ENCODE measurements at places on chromosomes 16 and 17.

DNA sequence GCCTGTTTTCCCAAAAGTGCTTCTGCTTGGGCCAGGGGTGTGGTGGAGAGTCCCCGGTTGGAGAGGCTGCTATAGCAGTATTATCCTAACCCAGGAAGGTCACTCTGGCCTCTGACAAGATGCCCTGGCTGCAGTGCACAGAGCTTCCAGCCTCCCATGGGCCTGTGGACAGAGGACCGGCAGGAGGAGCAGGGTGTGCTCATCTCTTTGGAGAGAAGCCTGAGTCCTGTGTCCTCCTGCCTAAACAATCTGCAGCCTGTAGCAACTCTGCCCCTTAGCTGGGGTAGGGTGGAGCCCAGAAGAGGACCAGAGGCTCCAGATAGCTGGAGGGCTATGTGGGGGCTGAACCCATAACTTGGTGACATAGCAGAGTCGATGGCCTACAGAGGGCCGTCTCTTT is 78.0 kb downstream of the MPRIP start:
- DNase-seq, result no peak

- DNase-seq, result peak; percentile 74
Measured at GRCh38 chr17:19753661-19754463, 5.8 kb upstream of the ALDH3A1 start.

DNA sequence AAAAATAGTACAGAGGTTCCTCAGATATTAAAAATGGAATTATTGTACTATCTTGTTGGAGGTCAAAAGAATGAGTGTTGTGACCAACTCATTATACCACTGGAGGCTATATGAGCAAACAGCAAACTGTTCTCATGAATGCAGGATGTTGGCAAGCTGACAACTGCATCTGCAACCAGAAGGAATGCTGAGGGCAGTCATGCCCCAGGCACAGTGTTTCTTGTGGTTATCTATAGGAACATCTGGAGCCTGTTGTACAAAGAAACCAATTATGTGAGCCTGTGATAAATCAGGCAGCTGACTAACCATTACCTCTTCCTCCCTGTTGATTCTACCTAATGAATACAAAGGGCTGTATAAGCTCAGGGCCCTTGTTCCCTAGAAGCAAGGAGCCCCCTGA is 2057.1 kb downstream of the TP53TG3F start:
- no peak for DNase-seq

DNA sequence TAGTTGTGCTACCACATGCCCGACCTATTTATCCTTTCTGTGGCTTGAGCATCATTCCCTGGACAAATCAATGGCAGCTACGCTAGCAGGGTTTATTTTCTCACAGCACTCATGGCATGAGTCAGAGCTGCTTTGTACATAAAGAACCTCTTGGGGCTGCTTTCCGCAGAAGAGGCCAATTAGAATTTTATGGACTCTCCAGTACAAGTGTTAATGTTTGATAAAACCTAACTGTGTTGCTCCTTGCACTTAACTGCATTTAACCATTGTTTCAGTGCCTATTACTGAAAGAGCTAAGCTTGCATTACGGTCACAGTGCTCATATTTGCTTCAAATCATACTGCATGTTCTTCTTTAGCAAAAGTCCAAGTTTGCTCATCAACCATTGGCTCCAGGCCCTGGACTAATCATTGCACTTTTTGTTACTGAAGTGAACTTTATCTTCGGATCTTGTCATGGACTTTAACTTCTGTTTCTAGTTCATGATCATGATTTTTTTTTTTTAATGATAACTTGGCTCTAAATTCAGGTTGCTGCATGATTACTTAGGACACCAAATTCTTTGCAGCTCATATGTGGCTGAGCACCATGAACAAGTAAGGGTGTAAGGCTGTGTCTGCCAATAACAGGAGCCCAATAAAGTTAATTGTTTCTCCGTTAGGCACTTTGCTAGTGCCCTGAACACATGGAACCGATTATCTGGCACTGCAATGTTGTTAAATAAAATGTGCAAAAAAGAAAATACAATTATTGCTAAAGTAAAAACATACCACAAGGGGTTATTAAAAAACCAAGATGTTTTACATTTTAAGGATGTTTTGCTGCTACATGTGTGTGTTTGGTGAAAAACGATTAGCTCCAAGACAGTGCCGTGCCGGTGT is 492.2 kb downstream of the KCNJ2 start:
- DNase-seq, result no peak

DNA sequence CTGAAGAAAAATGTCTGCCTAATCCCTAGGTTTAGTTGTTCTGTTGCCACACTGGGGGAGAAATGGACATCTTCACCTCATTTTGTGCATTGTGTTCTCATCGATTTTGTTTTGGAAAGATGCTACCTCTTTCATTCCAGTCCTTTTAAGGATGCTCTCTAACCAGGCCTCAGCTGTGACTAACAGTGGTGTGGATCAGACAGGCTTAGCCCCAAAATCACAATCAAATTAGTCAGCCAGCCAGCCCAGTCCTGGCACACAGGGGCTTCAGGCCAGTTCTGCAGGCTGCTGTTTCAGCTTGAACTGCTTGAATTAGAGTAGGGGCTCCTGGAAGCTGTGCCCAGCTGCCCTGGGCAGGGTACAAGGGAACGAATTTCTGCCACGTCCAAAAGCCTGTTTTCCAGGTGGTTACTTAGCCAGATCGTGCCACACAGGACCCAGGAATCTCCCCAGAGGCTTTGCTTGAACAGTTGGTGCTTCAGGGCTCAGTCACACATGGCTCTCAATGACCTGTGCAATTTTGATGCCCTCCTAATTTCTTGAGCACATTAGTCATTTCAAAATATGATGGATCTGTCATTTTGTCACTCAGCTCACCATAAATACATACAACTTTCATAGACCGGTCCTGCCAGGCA is 60.7 kb downstream of the CLEC16A start:
- DNase-seq, result no peak

DNA sequence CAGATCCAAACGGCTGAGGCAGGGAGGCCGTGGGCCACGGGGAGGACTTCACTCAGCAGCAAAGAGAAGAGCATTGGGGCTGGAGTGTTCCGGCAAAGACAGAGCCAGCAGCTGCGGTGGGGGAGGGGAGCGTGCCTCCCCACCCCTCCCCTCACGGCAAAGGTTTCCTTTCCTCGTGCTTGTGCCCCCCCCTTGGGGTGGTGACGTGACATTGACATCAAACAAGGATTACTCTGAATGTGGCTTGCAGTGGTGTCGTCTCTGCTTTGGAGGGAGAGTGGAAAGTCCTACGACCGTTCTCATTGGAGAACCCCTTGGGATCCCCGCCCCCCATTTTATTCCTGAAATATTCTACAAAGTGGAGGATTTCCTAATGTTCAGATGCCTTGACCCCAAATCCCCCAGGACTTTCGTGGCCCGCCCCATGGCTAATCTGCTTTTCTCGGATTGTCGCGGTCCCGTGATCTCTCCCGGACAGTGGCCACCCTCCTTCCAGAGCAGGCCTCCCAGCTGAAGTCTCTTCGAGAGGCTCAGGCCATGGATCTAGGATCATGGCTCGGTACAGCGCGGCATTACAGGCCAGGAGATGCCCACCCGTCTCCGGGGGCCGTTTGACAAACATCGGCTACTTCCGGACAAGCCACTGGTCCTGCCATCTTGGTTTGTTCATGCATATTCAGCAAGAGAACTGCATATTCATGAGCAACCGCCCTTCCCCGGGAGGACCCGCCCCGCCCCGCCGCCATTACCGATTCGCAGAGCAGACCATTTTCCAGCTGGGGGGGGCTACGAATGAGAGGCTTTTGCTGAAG is 705 bp upstream of the POLR2A start:
- peak; percentile 88 for DNase-seq

GRCh38 chr17:1231456-1231855 is 38.8 kb upstream of the BHLHA9 start:
- DNase-seq, result peak; percentile 71

- DNase-seq, result peak; percentile 93
Measured at GRCh38 chr17:73291260-73291801, 20.5 kb downstream of the CDC42EP4 start.

- peak; percentile 53 for DNase-seq
Measured at GRCh38 chr17:43400943-43401717, 2.3 kb downstream of the ARL4D start.

DNA sequence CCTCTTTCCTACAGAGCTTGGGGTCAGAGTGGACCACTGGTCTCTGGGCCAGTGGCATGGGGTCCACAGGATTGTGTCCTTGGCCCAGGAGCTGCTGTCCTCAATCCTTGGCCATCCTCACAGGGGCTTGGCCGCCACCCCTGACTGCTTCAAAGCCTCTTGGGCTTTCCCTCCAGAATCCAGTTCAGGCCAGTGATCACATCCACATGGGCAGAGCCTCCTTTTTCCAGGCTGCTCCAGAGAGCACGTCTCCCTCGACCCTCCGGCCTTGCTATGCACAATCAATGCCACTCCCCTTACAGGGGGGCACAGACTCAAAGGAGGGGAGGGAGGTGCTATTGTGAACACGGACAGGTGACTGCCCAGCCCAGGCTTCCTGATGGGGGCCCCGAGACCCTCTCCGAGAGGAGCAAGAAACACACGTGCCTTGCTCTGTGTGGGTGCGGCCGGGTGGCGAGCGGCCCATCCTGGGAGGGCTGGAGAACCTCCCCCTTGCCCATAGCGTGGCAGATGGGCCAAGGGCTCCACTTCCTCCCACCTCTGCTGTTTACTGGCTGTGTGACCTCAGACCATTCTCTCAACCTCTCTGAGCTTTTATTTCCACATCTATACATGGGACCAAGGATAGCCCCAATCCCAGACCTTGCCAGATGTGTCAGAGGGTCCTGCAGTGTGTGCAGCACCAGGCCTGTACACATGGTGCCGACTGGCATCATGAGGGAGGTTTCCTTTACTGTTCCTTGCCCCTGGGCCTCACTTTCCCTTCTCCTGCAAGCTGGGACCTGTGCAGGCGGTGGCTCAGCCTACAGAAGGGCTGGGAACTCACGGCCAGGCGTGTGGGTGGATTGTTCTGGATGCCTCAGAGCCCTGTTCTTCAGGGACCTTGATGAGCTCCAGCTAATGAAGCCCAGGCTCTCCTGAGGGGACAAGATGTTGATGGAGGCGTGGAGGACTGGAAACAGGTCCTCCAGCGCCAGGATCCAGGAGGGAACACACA is 229.0 kb upstream of the GSE1 start:
- DNase-seq, result no peak

DNA sequence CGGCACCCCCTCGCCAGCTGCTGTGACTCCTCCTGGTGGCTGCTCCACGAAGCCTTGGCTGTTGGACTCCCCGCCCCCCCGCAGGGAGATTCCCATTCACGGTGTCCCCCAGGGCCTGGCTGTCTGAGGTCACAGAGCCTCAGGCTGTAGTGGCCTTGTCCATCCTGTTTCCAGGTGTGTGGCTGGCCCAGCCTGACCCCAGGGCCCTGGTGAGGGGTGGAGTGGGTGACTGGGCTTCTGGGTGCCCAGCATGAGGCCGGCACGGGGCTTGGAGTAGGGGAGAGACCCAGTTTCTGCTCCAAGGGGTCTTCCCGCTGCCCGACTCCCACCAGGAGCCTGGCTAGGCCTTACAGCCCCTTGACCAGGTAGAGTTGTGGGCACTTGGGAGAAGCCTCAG is 10.4 kb downstream of the PRSS27 start:
- no peak for DNase-seq

GRCh38 chr17:18235743-18236256 is 10.4 kb downstream of the LLGL1 start:
- DNase-seq, result peak; percentile 76

DNA sequence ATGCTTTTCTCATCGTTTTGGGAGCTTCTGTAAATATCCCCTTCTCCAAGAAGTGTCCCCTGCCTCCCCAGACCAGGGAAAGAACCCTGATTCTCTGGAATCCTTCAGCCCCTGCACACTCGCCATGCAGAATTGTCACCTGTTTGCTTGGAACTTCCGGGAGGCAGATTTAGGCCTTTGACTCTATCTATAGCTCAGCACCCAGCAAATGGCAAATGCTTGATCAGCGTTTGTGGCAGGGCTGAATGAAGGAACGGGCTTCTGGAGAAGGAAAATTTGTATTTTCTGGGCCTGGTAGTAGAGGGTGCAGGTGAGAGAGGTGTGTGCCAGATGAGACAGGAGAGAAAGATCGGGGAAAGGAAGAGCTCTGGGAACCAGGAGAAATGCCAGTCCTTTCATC is 18.3 kb upstream of the CACNG4 start:
- DNase-seq, result no peak

DNA sequence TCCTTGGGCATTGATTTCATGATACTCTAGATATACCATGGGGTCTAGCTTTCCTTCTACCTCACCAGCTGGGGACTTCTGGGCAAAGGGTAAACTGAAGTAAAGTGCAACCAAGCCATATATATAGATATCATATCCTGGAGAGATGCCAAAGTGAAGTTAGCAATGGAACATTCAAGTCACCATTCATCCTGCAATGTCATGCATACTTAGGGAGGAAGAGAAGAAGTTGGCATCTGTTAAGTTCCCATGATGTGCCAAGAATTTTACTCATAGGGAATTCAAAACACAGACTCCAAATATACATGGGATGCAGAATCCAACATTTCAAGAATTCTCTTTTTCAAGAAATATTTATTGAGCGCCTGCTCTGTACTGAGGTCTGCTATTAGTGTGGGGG is 399.8 kb downstream of the HS3ST4 start:
- DNase-seq, result no peak

DNA sequence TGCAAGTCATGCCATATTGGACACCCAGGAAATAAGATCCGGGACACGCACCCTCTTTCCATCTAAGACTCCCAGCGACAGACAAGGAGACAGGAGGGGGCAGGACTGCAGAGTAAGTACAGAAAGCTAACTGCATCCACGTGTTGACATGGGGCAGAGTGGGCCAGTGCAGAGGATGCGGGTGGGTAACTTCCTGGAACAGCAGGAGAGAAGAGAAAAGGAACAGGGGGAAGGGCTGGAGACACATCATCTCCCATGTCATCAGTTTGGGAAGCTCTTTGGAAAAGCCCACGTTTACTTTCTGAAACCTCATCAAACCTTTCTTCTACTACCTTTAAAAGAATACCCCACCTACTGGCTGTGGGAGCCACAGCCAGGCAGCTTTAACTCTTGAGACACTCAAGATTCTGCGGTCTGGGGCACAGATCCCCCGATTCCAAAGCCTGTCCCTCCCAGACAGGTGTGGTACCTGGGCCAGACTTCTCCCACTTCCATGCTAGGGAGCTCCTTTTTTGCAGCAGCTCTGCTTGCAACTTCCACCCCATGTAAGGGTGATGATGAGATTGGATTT is 273.5 kb upstream of the RPL38 start:
- DNase-seq, result no peak

DNA sequence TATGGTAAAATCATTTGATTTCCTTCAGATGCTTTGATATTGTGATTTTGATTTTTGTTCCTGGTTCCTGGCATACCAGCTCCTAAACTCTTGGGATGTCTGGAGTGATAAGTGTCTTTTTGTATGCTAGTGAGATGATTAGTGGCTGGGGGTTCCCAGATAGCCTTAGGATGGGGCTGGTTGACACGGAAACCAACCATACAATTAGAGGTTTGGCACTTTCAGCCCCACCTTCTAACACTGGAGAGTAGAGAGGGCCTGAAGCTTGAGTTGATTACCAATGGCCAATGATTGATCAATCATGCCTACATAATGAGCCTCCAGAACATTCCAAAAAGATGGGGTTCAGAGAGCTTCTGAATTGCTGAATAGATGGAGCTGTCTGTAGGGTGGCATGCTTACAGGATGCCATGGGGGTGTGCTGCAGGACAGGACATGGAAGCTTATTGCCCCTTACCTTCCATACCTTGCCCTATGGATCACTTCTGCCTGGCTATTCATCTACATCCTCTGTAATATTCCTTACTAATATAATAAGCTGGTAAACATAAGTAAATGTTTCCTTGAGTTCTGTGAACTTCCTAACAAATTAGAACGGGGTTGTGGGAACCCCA is 22.8 kb downstream of the RNF112 start:
- peak; percentile 13 for DNase-seq

- no peak for DNase-seq
Measured at GRCh38 chr16:87847785-87848675, 21.3 kb downstream of the SLC7A5 start.

- no peak for DNase-seq
Measured at GRCh38 chr16:85640585-85640984, 27.5 kb downstream of the GSE1 start.
